ENCODE measurements at places on chromosomes 16 and 17.

DNA sequence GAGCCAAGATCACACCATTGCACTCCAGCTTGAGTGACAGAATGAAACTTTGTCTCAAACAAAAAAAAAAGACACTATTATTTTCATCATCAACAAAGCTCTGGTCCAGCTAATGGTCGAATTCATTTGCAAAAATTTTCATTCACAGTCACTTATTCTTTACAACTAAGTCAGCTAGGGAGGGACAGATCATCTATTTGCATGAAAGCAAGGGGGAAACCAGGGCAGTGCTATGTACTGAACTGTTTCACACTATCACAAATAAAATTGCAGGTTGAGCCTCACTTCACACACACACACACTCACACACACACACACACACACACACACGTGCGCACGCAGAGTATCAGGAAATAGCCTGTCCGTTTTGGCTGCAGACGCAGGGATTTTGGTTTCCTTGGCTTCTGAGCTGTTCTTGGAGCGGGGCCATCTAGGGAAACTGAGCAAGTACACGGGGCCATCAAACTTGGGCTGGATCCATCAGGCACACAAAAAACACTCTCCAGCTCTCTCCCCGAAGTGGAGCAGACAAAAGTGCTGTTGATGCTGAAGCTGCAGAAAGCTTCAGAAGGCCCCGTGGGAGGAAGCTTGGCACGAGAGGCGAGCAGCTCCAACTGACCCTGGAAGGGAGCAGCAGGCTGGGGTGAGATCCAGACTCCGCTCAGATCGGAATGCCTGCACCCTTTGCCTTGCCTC, 44.3 kb upstream of the HELZ start:
- DNase-seq: no peak

- DNase-seq: no peak
Observed at GRCh38 chr17:12429116-12429515, 236.6 kb upstream of the MYOCD start.

DNA sequence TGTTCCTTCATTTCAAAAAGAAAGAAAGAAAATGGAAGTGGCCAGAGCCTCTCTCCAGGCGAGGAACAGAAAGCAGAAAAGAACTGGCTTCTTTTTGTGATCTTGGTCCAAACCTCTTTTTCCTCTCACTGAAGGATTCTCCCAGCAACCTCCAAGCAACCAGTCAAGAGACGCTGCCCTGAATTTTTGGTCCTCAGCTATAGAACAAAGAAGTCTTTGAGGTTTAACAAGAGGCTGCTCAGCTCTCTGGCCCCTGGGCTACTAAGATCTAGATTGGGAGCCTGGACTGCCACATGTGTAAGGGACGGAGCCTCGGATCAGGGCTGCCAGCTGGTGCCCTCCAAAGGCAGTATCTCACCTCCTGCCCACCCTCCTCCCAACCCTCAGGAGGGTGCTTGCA, 62.6 kb downstream of the AXIN2 start:
- DNase-seq: no peak

GRCh38 chr17:8283356-8283755, 5.1 kb upstream of the RANGRF start:
- no peak for DNase-seq

DNA sequence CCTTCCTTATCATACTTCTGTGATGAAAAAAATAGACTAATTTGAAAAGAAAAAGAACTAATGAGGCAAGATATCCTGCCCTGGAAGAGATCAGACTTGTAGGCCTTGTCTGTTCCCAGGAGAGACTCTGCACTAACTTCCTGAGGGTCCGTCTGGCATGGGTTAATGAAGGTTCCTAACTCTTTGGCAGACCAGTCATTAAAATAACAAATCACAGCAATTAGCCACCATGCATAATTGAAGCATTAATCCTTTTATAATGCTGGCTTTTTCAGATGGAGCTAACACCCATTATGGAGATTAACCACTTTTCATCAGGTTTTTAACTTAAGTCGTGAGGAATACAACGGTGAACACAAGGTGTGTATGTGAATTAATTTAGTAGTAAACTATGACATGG, 10.4 kb upstream of the KRT10 start:
- no peak for DNase-seq
